ENCODE measurements at places on chromosomes 3 and 15. TPM values are rescaled to one million over a fixed set of nuclear protein-coding genes. Genes with fewer than 3 reads are reported as not detected.

The FBXL2 gene
- 4.1 TPM for total RNA-seq

The GOLGA6A gene
- 0.21 TPM for total RNA-seq

The DAZL gene
- 0.25 TPM for total RNA-seq

The GOLGA6B gene
- total RNA-seq = not detected

The GORASP1 gene
- 85.9 TPM for total RNA-seq

- DNase-seq = no peak
These were observed 15.9 kb upstream of the OCA2 start for GRCh38 chr15:28114721-28115622.

- DNase-seq = no peak
These were observed 377.2 kb upstream of the SGO1 start for GRCh38 chr3:20563251-20563650.

DNA sequence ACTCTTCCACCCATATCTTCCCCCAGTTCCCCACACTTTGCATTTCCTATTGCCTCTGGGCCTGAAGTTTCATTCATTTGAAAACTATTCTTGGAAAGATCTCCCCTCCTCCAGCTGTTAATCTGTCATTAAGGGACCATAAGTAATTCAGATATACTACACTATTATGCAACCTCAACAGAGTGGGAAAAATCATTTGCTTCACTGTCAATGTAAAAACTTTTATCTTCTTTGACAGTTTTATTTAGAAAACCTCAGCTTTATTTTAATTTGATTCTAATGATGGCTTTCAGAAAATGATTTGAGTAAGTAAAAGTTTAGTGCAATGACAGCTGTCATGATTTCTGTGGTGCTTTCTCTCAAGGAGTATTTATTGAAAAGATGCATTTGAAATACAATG, 435.3 kb upstream of the KCNMB2 start:
- DNase-seq = no peak

- DNase-seq = no peak
These were observed 19.1 kb downstream of the ARMC8 start for GRCh38 chr3:138206196-138206595.

DNA sequence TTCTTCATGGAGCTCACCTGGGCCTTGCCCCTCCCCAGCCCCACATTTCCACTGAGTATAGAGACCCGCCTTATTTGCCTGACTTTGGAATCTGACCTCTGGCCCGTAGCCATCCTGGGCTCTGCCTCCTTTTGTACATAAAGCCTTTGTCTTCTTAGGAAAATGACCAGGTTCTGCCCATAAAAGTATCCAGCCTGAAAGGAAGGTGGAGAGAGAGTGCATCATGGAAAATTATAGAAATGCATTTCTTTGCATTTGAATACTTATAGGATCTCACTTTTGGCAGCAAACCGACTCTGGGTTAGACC, 3.6 kb upstream of the SH2D7 start:
- no peak for DNase-seq

- DNase-seq = no peak
These were observed 33.4 kb downstream of the PLCL2 start for GRCh38 chr3:16917980-16918682.

- DNase-seq = no peak
These were observed at the start of gene CCDC33 for GRCh38 chr15:74235962-74236361. Gene CCDC33 (plus strand): TSS chr15:74236326. CDS start chr15:74236720, 394 bp downstream.

DNA sequence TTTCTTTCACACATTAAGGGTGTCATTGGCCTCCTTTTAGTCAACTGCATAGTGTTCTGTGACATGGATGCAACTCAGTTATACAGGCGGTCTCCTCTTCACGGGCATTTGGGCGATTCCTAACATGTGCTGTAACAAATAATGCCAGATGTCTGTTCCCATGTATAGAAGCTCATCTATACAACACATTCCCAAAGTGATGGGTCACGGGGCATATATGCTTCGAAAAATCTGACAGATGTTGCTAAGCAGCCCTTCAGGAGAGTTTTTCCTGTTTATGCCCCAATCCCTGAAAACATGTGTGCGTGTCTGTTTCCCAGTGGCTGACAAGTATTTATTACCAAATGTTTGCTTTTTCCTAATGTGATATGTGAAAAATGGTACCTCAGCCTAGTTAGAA, 25.8 kb downstream of the LRRK1 start:
- no peak for DNase-seq

DNA sequence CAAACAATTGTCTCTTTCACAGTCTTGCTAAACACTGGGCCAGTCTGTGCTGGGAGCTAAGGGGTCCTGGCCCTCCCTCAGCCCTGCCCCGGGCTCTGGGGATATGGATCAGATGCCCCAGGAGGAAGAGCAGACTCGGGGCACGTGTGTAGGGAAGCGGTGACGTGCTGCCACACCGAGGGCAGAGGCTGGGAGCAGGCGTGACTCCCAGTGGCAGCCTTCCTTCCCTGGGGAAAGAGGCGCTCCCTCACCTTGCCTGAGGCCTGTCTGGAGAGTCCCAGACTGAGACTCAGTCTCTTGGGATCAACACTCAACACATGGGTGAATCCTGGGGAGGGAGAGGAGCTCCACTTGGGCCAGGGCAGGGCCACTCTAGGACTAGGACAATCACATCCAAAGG, 54.1 kb upstream of the GRIP2 start:
- DNase-seq = no peak

GRCh38 chr15:82699726-82700125, 9.9 kb downstream of the AP3B2 start:
- DNase-seq = no peak

- no peak for DNase-seq
These were observed 10.3 kb downstream of the EPHB3 start for GRCh38 chr3:184571750-184572377.

- DNase-seq = no peak
These were observed 6.0 kb downstream of the ONECUT1 start for GRCh38 chr15:52783929-52784798.

DNA sequence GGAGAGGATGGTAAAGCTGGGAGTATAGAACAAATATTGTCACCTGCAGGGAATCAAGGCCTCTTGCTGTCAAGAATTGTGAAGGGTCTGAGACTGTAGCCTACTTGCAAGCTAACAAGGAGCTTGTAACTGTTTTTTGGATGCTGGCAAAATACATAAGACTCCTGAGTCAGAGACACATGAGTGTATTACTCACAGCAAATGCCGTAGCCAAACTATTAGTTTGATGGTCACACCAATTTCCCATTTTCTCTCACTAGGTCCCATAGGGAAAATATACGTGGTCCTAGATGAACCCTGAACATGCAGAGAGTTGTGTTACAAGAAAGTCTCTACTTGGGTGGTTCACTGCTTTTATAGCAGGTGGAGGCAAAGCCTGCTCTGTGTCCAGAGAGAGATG, 44.7 kb upstream of the LIPC start:
- DNase-seq = no peak

DNA sequence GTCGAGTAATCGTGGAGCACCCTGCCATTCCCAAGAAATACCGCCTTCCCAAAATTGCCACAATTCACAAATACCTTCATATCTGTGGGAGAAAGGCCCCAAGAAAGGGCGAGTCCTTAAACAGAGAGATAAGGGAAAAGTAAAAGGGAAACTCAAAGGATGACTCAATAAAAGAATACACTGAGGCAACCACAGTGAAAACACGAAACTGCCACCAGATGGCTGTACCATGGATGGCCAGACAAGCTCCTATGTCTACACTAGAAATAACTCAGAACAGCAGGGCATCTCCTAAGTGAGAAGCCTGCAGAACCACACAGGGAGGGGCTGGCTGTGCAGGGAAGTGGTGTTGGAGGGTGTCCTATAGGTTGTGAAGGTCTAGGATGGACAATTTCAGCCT, 25.0 kb downstream of the SRGAP3 start:
- no peak for DNase-seq

DNA sequence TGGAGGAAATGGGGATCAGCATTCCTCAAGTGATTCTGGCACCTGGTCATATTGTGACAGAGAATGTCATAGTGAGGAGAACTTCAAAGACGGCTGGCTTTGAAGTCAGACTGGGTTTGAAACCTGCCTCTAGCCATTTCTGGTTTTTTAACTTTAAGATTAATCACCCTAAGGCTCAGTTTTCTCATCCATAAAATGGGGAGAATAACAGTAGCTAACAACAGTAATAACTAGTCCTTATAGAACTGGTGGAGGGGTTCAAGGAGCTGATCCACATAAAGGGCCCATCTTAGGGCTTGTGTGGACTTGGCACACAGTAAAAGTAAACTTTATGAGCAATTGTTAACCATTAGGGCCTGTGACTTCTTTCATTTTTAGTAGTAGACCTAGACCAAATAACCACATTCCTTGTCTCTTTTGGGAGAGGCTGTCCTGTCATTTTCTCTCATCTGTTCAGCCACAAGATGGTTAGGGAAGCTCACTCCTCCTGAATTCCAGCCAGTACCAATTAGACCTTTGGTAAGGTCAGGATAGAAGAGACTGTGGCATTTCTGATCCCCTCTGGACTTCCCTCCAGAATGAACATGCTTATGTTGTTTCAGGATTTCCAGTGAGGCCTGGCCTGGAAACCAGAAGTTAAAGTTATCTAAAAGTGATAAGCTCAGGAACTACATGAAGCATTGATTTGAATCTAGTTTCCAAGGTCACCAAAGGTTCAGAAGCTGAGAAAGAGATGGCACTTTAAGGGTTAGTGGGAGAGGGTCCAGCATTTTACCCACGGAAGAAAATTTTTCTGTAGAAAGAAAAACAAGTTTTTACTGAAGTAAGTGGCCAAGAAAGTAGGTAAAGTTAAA, 159.3 kb upstream of the DPH6 start:
- no peak for DNase-seq

- no peak for DNase-seq
These were observed 45.3 kb upstream of the INO80 start for GRCh38 chr15:41161336-41161735.

GRCh38 chr15:47206358-47206978, 510.8 kb upstream of the SEMA6D start:
- DNase-seq = no peak

DNA sequence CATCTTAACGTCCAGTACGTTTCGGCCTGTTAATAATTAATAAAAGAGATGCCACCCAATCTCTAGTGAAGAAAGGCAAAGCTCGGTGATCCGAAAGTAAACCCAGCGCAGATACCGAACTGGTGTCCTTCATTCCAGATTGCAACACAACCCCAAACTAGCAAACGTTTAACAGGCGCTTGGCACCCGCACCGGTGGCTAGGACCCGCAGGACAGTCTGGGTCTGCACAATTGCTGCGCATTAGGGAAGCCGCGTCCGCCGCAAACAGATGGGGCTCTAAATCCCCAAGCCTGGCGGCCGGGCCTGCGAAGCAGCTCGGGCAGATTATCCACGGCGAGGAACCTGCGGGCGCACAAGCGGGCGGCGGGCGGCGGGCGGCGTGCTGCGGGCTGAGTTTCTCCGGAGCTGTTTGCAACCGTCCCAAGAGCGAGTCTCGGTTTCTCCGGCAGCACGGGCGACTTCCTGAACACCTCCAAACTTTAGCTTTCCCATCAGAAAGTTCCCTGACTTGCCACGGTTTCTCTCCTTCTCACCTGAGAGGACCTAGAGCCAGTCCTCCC, 112.1 kb upstream of the ICE2 start:
- peak; percentile 79 for DNase-seq

- no peak for DNase-seq
These were observed 384.6 kb upstream of the RORA start for GRCh38 chr15:61613729-61614128.

- DNase-seq = no peak
These were observed 11.1 kb downstream of the CD80 start for GRCh38 chr3:119548341-119548740.

- DNase-seq = no peak
These were observed 247.8 kb downstream of the FAM43A start for GRCh38 chr3:194933465-194933864.

GRCh38 chr3:138338811-138339210, 9.2 kb upstream of the NME9 start:
- DNase-seq = no peak

- no peak for DNase-seq
These were observed 24.5 kb downstream of the TIGIT start for GRCh38 chr3:114318295-114318694.

DNA sequence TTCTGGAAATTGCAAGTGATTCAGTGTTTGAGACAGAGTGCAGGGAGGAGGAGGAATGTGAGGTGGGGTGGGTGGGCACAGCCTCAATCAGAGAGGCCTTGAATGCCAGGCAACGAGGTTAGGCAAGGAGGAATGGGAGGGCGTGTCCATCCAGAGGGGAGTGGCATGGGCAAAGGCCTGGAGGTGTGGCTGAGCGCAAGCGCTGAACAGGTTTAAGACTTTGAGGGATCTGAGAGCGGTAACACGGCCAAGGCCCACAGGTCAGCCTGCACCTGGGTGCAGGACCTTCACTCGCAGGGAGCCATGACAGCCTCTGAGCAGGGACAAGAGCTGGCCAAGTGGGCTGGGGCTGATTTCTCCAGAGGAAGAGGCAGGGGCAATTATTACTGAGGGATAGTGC, 125.9 kb downstream of the TPRA1 start:
- DNase-seq = no peak

Measured in suprapubic skin (tissue), 4 donors.